ENCODE measurements at places on chromosomes 2 and 18.

GRCh38 chr2:185137700-185138099 is 539.4 kb downstream of the ZNF804A start:
- DNase-seq = no peak

- DNase-seq = no peak
Measured at GRCh38 chr2:174888646-174889271, 116.4 kb downstream of the CHN1 start.

- DNase-seq = no peak
Measured at GRCh38 chr2:85697096-85697495, 2.9 kb downstream of the GNLY start.

- DNase-seq = no peak
Measured at GRCh38 chr2:240134956-240135520, 1.1 kb downstream of the COPS9 start.

GRCh38 chr2:71640489-71640888 is 187.1 kb downstream of the DYSF start:
- DNase-seq = no peak

Measured in stimulated activated CD8-positive, alpha-beta memory T cell treated with anti-CD3 and anti-CD28 coated beads, Interleukin-15, amount 100 ng/mL, for 4 hours (primary cell).